Left renal pelvis (tissue), 4 donors: ENCODE measurements at places on chromosomes 12 and 14. TPM values are rescaled to one million over a fixed set of nuclear protein-coding genes. Genes with fewer than 3 reads are reported as not detected.

BATF gene
- 1.3 TPM for polyA plus RNA-seq

PLXNC1 gene
- polyA plus RNA-seq: 9.0 TPM

PPP1CC gene
- 216 TPM for polyA plus RNA-seq

CPNE6 gene
- not detected for polyA plus RNA-seq

TRIM9 gene
- 2.1 TPM for polyA plus RNA-seq

CD69 gene
- 1.4 TPM for polyA plus RNA-seq

AKAP6 gene
- 1.3 TPM for polyA plus RNA-seq

NFKBIA gene
- polyA plus RNA-seq: 49.1 TPM
